Bone marrow (tissue), 2 donors: ENCODE measurements at places on chromosomes 1 and 21.

- DNase-seq = no peak
Observed at GRCh38 chr21:45803618-45804340, 160.3 kb downstream of the PCBP3 start.

- DNase-seq = no peak
Observed at GRCh38 chr1:3678361-3679097, 26.2 kb downstream of the TP73 start.

DNA sequence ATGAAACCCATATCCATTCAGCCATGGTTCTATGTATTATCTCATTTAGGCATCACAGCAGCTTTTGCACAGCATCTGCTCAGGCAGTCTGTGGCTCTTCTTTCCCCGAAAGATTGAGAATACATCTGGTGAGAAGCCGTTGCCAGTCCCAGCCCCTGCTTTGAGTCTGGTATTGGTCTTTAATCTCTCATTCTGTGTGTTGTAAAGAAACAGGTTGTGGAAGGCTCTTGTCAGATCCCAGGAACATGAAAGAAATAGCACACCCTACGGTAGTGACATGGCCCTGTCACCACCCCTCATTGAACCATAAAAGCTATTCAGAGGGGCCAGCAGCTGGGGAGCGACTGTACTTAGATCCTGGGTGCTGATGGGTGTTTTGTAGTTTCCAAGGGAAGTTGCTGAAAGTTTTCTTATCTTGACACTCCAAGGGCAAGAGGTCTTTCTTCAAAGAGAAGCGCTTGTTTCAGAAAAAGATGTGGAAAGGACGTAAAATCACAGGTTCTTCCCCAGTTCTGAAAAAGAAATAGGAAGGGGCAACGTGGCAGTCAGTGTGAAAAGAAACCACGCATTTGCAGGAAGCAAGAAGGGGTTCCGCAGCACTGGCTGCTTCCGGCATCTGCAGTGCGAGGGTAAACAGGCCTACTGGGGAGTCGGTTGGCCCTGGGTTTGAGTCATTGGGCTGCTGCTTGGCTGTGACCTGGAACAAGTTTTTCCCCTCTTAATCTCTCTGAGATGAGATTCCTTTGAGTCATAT lies 145.0 kb downstream of the DHRS3 start:
- DNase-seq = no peak

DNA sequence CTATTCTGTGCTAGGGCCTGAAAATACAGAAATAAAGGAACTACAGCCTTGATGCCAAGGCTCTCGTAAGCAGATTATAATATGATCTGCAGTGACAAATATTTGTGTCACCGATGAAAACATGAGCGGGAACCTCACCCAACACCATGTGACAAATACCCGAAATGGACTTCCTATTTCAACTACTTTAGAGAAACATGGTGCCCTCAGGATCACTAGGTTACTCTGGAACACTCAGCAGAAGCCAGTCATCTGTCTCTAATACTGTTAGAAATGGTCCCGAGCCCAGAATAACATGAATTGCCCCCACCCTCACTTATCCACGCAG lies 463 bp upstream of the VAMP3 start:
- DNase-seq = no peak

DNA sequence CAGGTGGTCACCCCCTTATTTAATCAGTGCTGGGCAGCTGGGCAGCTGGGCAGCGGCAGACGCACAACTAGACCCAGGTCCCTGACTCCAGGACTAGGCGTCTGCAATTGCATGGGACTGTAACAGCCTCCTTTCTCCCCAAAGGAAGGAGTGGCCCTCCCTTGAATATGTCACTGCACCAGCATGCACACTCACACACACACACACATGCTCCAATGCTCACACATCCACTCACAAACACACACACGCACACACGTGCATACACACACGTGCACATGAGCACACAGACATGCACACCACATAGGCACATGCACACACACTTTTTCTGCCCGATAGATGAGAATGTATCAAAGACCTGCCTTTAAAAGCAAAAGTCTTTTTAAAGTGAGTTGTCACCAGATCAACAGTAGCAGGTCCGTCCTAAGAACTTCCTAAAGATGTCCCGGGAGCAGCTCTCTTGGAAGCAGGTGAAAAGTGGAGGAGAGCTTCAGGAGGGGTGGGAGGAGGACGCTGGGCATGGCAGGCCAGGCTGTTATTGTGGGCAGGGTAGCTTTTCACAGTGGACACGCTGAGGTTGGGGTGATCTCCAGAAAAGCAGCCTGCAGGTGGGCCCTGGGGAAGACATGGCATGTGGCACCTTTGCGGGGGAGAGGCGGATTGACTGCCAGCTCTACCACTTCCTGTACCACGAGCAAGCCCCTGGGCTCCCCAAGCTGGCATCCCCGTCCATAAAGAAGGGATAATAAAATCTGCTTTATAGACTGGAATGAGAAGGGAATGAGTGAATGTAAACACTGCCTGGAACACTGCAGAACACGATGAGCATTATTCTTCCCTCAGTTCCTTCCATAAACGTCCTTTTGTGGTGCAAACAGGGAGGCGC lies 1.7 kb downstream of the PDE9A start:
- no peak for DNase-seq
